ENCODE measurements at places on chromosomes 1 and 21.

DNA sequence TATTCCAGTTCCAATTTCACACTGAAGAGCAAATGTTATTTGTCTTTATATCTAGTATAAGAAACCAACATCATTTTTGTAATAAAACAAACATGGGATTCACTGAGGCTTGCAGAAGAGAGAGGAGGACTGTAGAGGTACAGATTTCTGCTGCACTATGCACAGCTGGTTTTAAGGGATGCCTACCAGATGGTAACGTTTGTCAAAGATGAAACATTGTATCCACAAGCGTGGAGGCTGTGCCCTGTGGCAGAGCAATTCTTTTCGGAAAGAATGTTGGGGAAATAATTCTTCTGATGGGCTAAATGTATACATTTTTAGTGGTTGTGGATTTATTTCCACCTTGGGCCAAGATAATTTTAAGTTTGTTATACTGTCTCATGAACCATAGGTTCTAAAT is 272.4 kb downstream of the DUSP10 start:
- DNase-seq = no peak

DNA sequence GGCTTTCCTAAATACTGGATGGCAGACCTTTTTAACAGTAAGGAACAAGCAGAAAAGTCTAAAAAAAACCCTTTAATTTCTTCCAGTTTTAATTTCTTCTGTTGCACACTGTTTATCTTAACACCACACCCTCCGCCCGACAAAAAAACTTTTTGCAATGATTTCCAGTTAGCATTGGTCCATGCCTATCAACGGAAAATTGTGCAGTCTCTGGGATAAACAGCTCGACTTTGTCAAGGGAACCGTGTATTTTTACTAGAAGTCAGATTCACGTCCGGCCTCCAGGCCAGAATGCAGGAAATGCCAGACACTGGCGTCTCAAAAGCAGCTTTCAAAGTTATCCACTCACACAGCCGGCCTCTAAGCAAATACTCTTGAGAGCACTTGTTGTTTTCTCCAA is 378 bp upstream of the NUP210L start:
- no peak for DNase-seq

- no peak for DNase-seq
These were observed 29.8 kb downstream of the COL6A1 start for GRCh38 chr21:46011267-46011967.

GRCh38 chr1:9068981-9069325 is 482 bp downstream of the SLC2A5 start:
- DNase-seq = no peak

DNA sequence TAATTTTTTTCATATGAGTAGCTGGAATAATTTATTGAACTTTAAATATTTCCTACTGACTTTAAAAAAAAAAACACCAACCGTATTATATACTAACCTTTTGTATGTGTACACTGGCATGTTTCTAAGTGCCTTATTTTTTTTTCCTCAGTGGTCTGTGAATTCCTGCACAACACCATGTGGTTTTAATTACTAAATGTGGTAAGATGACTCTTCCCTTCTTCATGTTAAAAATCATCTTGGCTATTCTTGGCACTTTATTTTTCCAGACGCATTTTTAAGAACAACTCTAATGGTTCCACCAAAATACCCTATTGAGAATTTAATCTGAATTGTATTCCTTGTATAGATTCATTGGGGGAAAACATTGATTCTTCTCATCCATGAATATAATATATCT is 28.4 kb downstream of the PPP2R5A start:
- DNase-seq = no peak

DNA sequence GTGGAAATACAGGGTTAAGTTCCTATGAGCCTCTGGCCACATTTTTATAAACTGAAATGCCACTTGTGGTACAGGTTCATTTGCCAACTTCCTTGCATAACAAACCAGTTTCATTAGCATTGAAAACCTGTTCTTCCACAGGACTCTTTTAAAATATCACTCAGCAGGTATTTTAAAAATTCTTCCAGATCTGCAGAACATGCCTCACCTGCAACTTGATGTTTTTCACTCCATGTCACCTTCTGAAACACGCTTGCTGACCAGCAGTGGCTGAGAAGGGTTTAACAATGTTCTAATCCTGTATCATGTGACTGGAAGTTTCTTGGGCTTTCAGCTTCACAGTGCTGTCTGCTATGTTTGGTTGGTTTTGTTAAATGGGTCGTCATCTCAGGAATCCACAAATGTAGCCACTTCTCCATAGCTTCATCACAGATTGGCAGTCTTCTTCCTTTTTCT is 17.6 kb upstream of the CBR3 start:
- DNase-seq = no peak

- DNase-seq = no peak
These were observed 24.9 kb downstream of the NID1 start for GRCh38 chr1:236039740-236040685.

- no peak for DNase-seq
These were observed 2.8 kb downstream of the MRTO4 start for GRCh38 chr1:19254416-19254815.

GRCh38 chr21:41483415-41483814 is 24.5 kb downstream of the TMPRSS2 start:
- no peak for DNase-seq

GRCh38 chr1:203072911-203073310 is 12.9 kb downstream of the MYOG start:
- DNase-seq = no peak

DNA sequence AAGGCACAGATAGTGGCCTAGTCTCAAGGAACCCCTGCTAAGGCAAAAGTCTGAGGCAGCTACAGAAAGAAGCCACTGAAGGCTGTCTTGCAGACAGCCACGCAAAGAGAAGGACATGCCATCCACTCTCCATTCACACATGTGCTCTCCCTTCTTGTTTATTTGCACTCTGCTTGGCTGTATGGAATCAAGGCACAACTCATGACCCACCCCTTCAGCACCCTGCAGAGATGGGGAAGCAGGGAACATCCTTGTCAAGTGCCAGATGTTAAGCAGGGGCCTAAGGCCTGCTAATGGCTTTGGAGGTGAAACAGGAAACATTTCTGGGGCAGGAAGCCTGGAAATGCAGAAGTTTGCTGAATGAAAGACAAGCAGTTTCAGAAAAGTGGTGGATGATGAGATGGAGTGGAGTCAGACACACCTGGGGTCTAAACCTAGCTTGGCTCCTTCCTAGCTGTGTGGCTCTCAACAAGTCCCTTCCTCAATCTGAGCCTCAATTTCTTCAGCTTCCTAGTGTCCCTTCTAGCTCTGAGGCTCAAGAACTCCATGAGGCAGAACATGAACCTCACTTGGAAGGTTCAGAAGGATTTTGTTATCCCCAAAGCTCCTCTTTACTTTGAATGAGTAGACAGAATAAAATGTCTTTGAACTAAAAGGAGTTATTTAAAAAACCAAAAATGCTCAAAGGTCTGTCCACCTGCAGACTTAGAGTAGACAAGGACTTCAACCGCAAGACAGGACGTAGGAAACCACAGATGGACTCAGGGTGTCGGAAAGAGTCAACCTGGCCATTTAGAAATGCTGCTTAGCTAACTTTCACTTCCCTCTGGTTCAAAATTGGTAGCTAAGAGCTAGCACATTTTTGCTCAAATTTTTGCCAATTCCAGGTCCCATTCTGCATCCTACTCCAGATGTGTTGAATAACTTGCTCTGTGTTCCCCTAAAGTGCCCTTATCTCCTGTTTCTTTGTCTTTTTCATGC is 283.1 kb downstream of the PLPP3 start:
- no peak for DNase-seq

- DNase-seq = no peak
These were observed 19.4 kb downstream of the VPS13D start for GRCh38 chr1:12249181-12249580.

DNA sequence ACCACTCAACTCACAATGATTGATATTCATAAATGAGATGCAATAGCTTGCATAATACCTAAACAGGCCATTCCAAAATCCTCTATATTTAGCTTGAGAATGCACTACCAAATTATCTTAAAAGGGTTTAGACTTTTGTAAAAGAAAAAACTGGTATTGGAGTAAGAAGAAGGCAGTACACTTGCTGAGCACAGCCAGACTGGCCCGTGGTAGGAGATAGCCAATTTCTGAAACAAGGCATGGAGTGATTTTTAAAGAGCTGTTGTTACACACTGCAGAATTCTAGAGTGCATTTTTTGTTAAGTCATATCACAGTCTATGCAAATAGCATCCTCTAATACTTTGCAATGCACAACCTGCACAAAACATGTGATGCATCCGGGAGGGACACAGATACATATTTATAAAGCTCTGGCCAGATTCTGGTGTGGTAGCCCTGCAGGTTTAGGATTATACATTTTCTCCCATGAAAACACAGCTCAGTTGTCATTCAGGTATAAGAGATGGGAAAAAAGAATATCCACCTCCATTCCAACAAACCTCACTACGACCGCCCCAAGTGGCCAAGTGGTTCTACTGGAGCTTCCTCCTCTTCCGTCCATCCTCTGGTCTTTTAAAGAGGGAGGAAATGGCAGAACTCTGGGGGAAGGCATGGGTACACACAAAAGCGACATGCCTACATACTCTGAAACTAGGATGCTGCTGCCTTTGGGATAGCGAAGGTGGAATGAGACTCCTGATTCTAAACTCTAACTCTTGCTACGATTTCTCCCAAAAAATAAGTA is 40.8 kb downstream of the BCAR3 start:
- DNase-seq = no peak

GRCh38 chr1:101233495-101233894 is 3.3 kb upstream of the S1PR1 start:
- no peak for DNase-seq

DNA sequence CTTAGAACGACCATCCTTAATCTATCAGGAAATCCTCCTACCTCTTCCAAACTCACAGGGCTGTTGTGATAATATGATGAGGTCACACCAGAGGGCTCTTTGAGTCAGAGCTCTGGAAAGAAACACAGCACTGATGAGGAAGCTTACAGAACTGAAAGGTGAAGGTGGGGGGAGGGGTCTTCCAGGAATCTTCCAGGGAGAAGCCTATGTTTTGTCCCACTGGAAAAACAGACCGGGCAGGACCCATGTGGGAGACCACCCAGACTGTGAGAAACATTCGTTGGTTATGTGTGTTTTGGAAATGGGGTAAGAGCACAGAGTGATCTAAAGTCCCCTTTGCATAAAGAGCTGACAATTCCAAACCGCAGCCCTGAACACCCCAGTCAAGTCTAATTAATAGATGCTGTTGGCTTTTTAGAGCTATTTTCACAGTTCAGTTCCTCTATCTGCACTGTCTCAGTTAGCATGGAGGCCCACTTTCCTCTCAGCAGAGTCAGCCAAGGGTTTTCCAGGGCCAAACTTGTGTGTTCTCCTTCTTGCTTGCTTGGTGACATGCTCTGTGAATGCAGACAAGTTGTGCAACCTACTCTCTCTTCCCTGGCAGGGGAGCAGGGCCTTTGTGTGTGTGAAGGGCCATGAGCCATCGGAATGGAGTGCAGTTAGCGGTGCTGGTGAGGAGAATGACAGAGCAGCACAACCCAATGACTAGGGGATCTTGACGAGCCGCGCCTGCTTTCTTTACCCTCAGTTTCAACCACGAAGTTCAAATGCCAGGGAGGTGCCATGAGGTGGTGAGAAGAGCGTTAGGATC is 12.3 kb downstream of the PHLDA3 start:
- peak; percentile 45 for DNase-seq

GRCh38 chr1:13619909-13620308 is 36.3 kb downstream of the PDPN start:
- no peak for DNase-seq

DNA sequence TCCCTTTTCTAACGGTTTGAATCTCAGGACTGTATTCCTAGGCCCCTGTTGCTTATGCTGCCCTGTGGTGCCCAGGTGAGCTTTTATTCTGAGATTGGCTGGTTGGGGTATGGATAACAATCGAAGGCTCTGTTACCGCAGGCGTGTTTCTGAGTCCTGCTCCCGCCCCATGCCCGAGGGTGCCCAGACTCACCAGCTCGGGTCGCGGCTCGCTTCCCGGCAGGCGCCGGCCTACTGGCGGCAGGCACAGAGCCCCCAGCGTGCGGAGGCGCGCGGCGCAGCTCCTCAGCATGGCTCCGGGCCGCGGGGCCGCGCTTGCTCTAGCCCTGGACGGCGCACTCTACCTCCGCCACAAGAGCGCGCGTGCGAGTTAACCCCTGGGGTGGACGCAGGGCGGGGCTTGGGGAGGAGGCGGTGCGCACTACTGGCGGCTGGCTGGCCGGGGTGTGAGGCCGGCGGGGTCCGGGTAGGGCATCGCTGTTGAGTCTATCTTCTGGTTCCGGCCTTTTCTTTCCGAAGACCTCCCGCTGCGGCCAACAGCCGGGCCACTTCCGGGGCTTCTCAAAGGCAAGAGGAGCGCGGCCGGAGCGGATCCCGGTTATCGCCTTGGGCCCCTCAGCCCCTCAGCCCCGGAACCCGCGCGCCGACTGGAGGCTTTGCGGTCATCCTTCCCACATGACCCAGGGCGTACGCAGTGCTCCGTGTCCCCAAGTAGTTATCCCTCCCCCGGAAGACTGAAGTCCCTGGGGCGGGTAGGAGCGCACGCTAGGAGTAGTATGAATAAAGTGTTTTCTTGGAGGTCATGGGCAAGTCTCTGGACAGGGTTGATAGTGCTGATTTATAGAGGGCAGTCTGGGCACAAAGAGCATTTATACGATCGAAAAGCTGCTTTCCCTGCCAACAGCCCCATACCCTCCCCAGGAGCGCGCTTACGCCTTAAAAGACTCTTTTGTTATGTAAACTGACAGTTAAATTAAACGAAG is at the start of gene THEM4:
Gene THEM4 (minus strand): TSS at position 345 of the 983 bp plus-strand sequence. CDS start 53 bp downstream, at position 292.
- DNase-seq = peak; percentile 75

DNA sequence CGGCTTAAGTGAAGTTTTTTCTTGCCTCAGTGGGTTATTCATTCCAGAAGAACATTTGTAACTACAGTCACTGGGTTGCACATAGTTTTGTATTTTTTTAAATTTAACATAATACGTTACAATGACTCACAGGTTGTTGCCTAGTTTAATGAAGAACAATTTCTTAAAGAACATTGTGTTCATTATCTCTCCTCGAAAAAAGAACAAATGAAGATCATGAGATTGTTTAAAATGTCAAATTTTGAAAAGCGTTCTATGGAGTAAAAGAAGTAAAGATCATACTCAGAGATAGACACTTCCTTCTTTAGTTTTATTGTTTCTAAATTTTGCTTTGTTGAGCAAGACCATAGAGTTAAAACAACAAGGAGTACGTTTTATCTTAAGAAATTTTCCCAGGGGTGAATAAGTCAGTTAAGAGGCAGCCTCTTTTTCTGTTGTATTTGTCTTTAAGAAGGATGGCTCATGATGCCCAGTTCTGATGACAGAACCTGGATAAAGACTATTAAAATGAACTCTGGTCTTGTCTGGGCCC is 10.5 kb upstream of the SLAMF1 start:
- no peak for DNase-seq

DNA sequence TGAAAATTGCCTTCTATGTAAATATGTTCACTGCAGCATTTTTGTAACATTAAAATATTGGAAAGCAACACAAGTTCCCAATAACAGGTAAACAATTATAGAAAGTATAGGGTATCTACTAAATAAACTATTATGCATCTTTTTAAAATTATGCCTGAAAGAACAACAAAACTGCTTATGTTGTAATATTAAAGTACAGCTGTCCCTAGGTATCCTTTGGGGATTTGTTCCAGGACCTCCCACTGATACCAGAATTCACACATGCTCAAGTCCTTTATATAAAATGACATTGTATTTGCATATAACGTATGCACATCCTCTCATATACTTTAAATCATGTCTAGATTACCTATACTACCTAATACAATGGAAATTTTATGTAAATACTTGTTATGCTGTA is 121.8 kb upstream of the TNFSF4 start:
- DNase-seq = no peak

Measured in C1 segment of cervical spinal cord (tissue), 14 donors.